Thymus (tissue), 14 donors: ENCODE measurements at places on chromosomes 4 and X. TPM values are rescaled to one million over a fixed set of nuclear protein-coding genes. Genes with fewer than 3 reads are reported as not detected.
A peak's percentile ranks its signal among the peaks of the same experiment; 100 is the strongest.

GRCh38 chrX:110316351-110317060 lies 1.4 kb downstream of the AMMECR1 start:
- DNase-seq, result no peak

The ZMAT1 gene
- 50.0 TPM for polyA plus RNA-seq

- no peak for DNase-seq
Observed at GRCh38 chr4:107862658-107863057, 37.9 kb downstream of the SGMS2 start.

DNA sequence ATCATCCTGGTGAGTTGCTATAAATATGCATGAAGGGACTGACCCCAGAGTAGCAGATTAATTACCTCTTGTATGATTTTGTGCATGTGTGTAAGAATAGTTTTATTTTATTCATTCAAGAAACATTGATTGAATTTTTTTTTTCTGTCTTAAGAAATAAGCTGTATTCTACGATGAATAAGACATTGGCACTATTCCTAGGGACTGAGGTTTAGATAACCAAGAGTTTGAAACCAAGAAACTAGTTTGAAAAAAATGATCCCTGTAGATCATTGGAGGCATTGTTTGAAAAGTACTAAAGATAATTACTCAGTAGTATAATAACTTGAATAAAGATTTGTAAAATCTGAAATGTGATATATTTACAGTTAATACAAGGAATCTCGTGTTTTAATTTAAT lies 1086.9 kb downstream of the PCDH7 start:
- no peak for DNase-seq

The PDZD4 gene
- polyA plus RNA-seq, result 7.9 TPM

DNA sequence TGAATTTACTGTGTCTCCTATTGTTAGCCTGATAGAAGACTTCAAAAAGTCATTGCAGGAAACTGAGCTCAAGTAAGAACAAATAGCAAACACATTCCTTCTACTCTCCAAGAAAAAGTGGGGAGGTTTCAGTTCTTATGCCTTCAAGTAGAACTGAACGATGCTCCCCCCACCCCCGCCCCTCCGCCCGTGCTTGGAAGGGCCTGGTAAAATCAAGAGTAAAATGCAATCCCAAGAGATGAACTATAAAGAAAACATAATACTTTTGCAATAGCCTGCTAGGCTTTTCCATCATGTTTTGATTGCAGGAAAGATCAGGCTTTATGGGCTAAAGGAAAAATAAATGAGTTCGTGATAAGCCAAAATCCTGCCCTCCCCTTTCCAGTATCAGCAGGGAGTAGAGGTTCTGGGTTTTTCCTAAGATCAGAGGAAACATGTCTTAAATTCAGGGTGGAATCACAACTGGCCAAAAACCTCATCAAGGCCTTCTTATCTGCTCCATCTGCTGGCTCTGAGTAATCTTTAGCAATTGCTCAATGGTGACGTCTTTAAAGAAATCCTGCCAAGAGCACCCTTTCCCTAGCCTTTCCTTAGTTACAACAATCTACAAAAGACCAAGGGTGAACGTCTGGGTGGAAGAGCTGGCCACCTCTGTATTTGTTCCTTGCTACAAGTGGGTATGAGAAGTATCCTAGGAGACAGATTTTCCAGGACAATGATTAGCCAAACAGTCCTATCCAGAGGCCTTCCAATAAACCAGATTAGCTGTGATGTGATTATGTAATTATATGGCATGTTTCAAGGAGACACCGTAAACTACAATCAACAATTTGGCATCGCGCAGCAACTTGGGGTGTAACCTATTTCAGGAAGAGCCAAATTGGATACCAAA lies 66.3 kb upstream of the FAM9C start:
- DNase-seq, result no peak

GRCh38 chr4:71486550-71487343 lies 147.9 kb downstream of the SLC4A4 start:
- no peak for DNase-seq

DNA sequence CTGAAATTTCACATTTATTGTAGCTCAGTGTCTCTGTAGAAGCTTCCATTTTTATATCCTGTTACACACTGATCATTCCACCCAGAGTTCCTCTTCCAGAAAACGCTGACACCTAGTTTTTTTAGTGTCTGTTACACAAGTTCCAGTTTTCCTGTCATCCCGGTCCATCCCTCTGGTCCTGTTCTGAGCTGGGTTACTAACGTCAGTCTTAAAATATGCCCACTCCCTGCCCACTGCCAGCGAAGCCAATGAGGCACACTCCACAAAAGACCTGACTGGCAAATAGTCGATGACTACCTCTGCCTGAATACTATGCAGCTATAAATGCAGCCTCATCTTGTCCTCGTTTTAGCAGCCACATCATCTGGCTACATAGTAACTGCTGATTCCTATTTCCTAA lies 30.9 kb upstream of the DDX3X start:
- no peak for DNase-seq

GRCh38 chr4:88967883-88968331 lies 89.1 kb downstream of the FAM13A start:
- DNase-seq, result no peak

GRCh38 chr4:109861271-109861670 lies 13.4 kb downstream of the LRIT3 start:
- no peak for DNase-seq

The CDS1 gene
- 10.2 TPM for polyA plus RNA-seq

The ARHGAP24 gene
- polyA plus RNA-seq, result 18.2 TPM

- no peak for DNase-seq
Observed at GRCh38 chr4:38673130-38673978, 9.4 kb downstream of the KLF3 start.

The GAR1 gene
- polyA plus RNA-seq, result 33.4 TPM

- no peak for DNase-seq
Observed at GRCh38 chr4:96131186-96131585, 291.3 kb downstream of the PDHA2 start.

The UGT2B15 gene
- polyA plus RNA-seq, result 0.21 TPM

The ZNF711 gene
- polyA plus RNA-seq, result 20.6 TPM

- no peak for DNase-seq
Observed at GRCh38 chr4:86818211-86818610, 31.0 kb downstream of the SLC10A6 start.

- DNase-seq, result no peak
Observed at GRCh38 chr4:121711263-121712000, 14.7 kb upstream of the ANXA5 start.

The P2RY8 gene
- polyA plus RNA-seq, result 12.9 TPM

DNA sequence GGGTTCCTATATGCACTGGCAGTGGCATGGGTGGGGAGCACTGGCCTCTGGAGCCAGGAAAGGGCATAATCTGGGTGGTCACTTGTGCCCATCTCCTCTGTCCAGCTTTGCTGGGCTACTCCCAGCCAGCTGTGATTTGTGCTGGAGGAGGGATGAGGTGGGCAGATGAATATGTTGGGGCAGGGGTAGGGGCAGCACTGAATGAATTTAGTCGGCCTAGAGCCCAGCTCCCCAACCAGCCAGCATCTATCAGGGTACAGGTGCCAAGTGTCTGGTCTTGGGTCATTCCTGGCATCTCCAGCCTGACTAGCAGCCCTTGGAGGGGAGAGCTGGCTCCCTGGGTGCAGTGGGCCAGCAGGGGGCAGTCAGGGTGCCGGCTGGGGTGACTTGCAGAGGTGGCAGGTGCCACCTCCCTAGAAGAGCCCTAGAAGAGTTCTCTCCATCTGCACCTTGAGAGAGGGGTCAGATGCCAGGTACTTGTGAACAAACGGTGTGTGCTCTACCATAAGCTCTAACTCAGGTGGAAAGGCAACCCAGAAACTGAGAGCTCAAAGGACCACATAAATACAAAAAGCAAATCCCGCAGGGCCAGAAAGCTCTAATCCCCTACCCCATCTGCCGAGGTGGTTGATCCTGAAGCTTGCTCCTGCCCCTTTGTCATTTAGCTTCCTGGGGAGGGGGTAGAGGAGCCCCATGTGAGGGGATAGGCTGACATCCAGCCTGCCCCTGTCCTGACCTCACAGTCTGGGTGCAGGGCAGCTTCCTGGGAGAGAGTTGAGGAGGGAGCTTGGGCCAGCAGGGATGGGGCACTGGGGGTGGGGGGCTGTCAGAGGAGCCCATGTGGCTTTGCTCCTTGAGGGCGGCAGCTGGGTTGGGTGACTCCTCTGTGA lies 2.2 kb downstream of the SORCS2 start:
- no peak for DNase-seq

GRCh38 chr4:127988638-127989037 lies 23.4 kb downstream of the ABHD18 start:
- DNase-seq, result no peak

The SHROOM2 gene
- 4.6 TPM for polyA plus RNA-seq

The CXorf51A gene
- polyA plus RNA-seq, result 0.55 TPM

- no peak for DNase-seq
Observed at GRCh38 chr4:106409901-106410889, 41.6 kb upstream of the GIMD1 start.

DNA sequence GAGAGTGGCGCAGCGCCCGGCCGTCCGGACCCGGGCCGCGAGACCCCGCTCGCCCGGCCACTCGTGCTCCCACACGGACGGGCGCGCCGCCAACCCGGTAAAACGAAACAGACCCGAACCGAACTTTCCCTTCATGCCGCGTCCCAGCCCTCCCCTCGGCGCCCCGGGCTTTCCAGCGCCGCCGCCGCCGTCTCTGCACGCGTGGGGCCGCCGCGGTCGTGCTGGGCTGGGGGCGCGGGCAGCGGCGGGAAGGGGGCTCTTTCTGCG lies 222 bp downstream of the SMAD1 start:
- DNase-seq, result no peak

DNA sequence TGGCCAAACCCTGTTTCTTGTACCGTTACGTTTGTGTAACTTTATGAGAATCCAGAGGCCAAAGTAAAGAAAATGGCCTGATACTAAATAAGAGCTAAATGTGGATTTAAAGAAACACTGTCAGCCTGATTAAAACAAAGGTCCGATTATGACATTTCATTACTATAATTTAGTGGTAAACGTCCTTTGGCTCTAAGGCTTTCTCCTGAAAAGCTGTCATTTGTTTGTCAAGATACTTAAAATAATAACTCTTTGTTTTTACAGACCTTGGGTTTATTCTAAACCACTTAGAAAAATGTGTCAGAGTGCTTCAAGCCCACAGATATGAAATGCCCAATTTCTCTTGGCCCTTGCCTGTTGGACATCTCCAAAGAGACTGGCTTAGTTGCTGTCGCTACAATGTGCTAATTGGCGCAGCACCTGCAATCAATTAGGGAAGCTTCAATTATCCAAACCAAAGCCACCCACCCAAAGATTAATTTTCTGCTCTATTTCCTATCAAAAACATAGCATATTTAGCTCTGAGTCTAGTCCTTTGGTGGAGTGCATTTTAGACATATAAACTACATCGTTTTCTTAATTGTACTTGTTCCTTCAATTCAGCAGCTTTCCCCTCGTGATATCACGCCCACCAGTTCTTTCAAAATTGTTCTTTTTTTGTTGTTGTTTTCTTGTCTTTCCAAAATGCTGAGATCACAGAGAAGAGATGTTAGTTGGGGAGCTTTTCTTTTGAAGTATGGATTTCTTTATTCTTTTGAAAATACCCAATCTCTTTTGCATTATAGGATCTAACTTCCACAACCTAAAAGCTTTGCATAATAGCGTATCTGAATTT lies 13.6 kb downstream of the SMIM20 start:
- no peak for DNase-seq

DNA sequence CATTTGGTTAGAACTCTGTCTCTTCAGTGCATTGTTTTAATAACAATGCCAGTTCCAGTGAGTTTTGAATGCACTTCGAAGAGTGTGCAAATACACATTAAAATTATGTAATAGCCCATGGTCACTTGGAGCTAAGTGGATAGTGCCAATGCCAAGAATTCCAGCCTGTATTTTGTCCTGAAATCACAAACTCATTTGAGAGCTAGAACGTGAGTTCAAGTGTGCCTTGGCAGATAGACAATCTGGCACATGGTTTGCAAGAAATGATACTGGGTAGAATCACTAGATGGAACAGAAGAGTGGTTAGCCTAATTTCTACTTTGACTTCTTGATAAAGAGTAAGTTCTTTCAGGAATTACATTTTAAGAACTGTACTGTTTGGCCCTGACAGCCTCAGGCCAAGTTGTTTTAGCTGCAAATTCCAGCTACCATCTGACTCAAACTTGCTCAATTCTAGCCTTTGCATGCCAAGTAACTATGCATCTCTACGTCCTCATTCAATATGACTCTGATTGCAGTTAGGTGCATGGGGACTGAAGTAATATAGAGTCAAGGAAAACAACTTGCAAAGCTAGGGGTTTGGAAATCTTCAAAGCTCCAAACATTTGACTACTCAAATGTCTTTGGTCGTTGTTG lies 131.9 kb upstream of the SMIM31 start:
- DNase-seq, result no peak

GRCh38 chr4:16995451-16995850 lies 97.0 kb upstream of the LDB2 start:
- DNase-seq, result no peak

DNA sequence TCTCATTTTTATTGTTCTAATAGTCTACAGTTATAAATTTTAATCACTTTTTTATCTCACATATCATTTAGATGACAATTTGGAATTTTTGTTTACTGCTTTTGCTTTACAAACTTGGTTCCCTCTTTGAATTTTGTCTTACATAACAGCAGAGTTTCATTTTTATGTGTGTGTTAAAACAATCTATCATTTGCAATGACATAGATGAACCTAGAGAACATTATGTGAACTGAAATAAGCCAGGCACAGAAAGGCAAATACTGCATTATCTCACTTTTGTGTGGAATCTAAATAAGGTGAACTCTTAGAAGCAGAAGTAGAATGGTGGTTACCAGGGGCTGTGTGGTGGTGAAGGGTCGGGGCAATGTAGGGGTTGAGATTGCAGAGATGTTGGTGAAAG lies 170.7 kb downstream of the GASK1B start:
- DNase-seq, result no peak

The NIPAL1 gene
- polyA plus RNA-seq, result 0.73 TPM

DNA sequence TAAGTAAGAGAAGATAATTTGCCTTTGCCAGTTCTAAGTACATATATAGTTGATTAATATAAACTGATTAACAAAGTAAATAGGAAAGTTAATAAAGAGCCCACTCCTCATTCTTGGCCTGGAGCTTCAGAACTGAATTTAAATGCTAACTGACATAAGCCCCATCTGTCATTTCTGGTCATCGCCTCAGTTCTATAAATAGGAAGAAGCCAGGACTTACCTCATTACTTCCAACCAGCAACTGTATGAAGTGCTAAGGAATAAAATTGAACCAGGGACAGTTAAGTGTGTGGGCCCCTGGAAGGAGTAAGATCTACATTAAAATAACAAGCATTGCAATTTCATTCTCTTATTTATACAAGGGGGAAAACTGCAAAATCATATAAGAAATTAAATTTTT lies 52.0 kb upstream of the PDLIM5 start:
- no peak for DNase-seq

DNA sequence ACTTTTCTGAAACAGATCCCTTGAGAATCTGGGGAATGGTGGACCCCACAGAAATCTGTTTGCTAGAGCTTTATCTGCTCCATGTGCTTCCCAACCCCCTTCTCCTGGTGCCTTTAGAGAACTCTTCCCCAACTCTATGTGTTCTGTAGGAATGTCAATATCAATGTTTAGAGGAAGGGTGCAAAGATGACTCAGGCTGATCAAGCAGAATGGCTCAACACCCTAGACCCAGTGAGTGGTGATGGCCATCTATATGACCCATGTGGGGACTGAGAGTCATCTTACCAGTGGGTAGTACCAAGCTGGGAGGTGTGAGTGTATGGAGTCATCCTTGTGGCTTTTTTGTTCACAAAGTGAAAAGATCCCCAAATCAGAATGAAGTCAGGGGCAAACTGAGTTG lies 143.5 kb downstream of the RAB28 start:
- DNase-seq, result no peak

- no peak for DNase-seq
Observed at GRCh38 chr4:95869961-95870500, 30.1 kb downstream of the PDHA2 start.

The TCP11X2 gene
- not detected for polyA plus RNA-seq

GRCh38 chrX:84188320-84188834 lies 378 bp upstream of the RPS6KA6 start:
- DNase-seq, result peak; percentile 39

GRCh38 chr4:184762100-184762499 lies 28.2 kb upstream of the CENPU start:
- DNase-seq, result peak; percentile 80
